ENCODE measurements at places on chromosomes 7 and 10.

DNA sequence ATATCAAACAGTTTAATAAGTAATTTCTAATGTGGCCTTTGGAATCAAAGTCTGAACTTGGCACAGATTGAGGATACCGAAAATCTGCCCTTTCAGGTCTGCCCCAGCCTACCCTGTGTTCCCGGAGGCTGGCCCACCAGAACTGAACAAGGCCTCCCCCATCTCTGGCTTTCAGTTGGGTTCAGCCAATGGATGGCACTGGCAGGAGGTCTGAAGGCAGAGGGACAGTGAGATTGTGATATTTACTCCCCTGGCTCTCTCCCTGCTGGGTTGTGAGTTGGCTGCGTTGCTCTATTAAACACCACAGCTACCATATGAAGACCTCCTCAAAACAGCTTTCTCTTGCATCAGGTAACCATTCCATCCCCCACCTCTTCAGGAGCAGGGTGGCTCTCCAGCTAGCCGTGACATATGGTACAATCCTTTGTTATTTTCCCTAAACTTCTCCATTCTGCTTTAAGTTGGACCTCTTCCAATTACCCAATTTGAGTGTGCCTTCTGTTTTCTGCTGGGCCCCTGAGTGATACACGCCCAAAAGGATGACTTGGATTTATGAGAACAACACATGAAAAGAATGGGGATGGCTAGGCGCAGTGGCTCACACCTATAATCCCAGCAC lies 28.1 kb downstream of the DNMBP start:
- H3K4me1 ChIP-seq = peaks cover 13% of the 10 kb centered on the region
- H3K27me3 ChIP-seq = no peaks in the 10 kb centered on the region
- no peaks in the 10 kb centered on the region for H3K36me3 ChIP-seq
- no peak overlapping the region for H3K27ac ChIP-seq
- H3K4me3 ChIP-seq = no peak overlapping the region

DNA sequence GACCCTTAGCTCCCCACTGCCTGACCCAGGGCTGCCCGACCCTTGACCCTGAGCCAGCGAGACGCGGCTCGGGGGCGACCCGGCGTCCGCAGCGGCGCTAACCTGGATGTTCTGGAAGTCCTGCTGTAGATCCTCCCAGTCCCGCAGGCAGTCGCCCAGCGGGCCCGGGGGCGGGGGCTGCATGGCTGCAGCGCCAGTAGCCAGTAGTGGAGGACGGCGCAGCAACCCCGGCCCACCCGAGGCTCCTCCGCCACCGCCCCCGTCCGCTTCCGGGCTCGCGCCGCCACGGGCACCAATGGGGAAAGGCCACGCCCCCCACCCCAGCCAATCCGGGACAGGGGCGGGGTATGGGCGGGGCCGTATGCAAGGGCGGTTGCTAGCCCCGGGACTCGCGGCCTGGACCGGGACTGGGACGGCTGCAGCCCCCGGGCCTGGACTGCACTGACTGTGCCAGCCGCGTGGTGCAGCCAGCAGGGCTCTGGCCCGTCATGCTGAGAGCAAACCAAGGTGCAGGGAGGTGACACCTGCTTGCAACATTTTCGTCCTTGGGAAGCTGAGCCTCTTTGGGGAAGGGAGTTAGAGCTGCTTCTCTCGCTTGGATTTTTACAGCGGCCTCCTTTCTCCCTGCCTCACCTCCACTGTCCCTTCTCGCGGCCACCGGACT lies at the start of gene TMEM120A:
Gene TMEM120A, minus strand, starts transcription at position 208 of the 664 bp plus-strand sequence. Its CDS starts 25 bp downstream, at position 183.
- H3K27ac ChIP-seq = no peak within 1 kb of the TSS
- peak within 1 kb of the TSS; percentile 69 for H3K4me3 ChIP-seq
- no peaks in the 10 kb centered on the region for H3K27me3 ChIP-seq
- peak; percentile 95 for DNase-seq
- H3K36me3 ChIP-seq = peaks cover 32% of the 10 kb centered on the region

DNA sequence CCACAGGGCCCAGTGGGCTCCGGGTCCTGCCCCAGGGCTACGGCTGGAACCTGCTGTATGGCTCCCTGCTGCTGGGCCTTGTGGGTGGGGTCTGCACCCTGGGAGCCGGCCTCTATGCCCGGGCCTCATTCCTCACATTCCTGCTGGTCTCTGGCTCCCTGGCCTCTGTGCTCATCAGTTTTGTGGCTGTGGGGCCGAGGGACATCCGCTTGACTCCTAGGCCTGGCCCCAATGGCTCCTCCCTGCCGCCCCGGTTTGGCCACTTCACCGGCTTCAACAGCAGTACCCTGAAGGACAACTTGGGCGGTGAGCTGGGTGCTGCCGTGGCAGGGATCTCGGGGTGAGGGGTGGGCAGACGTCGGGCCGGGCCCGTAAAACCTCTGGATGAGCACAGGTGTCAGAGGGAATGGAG lies 4.4 kb downstream of the SLC12A9 start:
- H3K4me3 ChIP-seq = no peak overlapping the region
- H3K36me3 ChIP-seq = peaks cover 28% of the 10 kb centered on the region
- no peak for DNase-seq
- H3K27ac ChIP-seq = no peak overlapping the region
- H3K27me3 ChIP-seq = no peaks in the 10 kb centered on the region
- H3K4me1 ChIP-seq = peaks cover 17% of the 10 kb centered on the region

GRCh38 chr7:101088069-101088425 lies 2.8 kb downstream of the TRIM56 start:
- no peak for DNase-seq
- peaks cover 41% of the 10 kb centered on the region for H3K4me1 ChIP-seq
- H3K27ac ChIP-seq = no peak overlapping the region
- no peaks in the 10 kb centered on the region for H3K27me3 ChIP-seq

DNA sequence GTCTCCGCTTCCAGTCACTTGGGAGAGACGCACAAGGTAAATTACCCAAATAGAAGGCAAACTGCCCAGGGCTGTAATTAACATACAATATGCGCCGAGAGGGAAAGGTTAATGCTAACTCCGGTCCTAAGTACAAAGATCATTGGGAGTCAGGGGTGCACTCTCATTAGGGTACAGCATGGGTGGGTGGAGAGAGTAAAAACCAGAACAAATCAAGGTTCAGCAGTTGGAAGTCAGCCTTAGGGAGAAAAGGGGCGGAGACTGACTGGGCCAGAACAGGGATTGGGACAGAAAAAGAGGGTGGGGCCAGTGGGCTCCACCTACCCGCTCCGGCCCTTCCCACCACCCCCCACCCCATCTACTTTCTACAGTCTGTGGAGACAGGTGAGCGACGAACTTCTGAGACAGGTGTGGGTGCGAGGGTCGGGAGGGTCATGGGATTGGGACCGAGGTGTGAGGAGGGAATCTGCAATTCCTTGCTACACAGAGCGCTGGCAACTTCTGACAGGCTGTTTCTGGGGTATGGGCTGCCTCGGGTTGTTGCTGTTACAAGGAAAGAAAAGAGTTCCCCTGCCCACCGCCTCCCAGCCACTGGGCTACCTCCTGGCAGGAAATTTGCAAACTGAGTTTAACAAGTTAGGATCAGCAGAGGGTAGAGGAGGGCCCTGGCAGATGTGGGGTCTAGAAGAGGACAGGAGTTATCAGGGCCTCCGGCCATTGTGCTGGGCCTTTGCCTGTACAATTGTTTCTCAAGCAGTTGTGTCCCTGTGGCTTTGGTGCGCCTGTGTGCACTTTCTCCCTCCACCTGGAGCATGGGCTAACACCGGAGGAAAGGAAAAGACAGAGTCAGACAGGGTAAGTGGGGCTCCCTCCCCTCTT lies at the start of gene TMEM139:
Gene TMEM139, plus strand, starts transcription at position 368 of the 879 bp plus-strand sequence. CDS start 1,000 bp downstream, outside the sequence.
- H3K27me3 ChIP-seq = no peaks in the 10 kb centered on the region
- peaks cover 51% of the 10 kb centered on the region for H3K4me1 ChIP-seq
- H3K27ac ChIP-seq = no peak within 1 kb of the TSS
- no peak for DNase-seq
- H3K36me3 ChIP-seq = peaks cover 20% of the 10 kb centered on the region

GRCh38 chr7:26035552-26035951 lies 116.4 kb upstream of the NFE2L3 start:
- DNase-seq = no peak
- no peak overlapping the region for H3K4me3 ChIP-seq
- H3K4me1 ChIP-seq = peaks cover 7% of the 10 kb centered on the region
- H3K36me3 ChIP-seq = no peaks in the 10 kb centered on the region
- H3K27ac ChIP-seq = no peak overlapping the region

- no peak for DNase-seq
- H3K27ac ChIP-seq = no peak overlapping the region
- H3K4me3 ChIP-seq = no peak overlapping the region
- no peaks in the 10 kb centered on the region for H3K27me3 ChIP-seq
- peaks cover 16% of the 10 kb centered on the region for H3K4me1 ChIP-seq
Measured at GRCh38 chr10:103653581-103654037, 160.1 kb downstream of the NEURL1 start.

DNA sequence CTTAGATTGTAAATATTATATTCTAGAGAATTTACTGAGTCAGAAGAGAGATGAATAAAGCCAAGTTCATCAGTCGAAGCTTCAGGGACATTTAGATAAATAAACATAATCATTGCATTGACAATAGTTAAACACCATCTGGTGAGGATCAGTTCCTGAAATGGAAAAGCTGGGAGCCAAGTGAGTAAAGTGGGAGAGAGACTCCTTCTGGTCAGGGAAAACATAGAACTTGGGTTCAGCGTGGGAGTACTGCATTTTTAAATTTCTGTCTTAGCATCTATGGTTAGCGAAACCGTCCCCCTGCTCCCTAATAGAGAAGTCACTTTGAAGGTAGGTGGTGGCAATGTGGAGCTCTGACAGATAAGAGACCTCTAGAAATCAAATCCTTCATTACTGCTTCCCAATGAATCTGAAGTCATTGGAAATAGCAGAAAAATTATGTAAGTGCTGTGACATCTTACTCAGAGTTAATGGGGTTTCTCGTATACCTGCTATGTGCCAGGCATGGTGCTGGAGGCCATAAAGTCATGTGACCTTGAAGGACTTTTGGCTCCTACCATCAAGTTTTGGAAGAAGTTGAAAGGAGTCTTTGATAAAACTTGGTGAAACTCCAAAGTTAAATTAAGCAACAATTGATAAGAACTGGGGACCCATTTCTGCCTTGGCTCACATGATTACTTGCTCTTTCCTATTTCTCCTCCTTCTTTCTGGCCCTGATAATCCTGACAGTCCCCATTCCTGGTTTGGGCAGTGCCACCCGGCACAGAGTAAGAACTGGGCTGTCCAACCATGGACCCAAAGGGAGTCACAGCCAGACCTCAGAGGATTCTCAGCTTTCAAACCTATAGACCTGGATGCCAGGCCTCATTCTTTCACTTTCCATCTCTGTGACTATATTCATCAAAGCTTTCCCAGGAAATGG lies 211.2 kb downstream of the C7orf25 start:
- no peak overlapping the region for H3K4me3 ChIP-seq
- no peak for DNase-seq
- no peaks in the 10 kb centered on the region for H3K27me3 ChIP-seq
- H3K27ac ChIP-seq = no peak overlapping the region
- H3K4me1 ChIP-seq = no peaks in the 10 kb centered on the region

DNA sequence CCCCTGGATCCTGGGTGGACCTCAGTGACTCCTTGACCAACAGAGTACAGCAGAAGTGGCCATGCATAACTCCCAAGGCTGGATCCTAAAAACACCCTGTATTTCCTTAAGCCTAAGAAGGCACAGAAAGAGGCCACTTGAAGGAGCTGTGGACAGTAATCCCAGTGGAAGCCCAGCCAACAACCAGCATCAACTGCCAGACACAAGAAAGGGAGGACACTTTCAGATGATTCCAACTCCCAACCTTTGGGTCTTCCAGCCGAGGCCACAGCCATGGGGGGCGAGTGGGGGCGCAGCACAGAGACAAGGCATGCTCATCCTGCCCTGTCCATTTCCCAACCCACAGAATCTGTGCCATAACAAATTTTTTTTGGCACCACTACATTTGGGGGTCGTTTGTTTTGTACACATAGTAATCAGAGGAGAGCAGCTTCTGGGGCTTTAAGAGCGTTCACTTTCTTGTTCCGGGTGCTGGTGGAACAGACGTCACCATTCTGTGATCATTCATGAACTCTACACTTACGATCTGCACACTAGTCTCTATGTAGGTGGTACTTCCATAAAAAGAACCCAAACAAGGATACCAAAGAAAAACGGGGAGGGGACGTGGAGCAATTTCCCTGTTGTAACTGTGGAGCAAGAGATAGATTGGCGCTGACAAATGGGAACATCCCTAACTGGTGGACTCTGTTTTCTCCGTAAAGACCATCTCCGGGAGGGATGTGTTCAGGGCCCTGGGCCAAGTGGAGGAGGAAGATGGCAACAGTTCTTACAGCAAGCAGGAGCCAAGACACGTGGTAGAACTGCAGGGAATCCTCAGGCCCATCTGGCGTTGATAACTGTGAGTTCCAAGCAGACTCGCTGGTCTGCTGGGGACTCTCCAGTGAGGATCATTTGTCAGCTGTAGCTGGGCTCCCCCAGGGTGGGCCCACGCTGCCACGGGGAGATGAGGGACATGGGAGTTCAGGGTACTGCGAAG lies 6.0 kb upstream of the SLC29A3 start:
- no peaks in the 10 kb centered on the region for H3K36me3 ChIP-seq
- DNase-seq = no peak
- no peak overlapping the region for H3K27ac ChIP-seq
- H3K27me3 ChIP-seq = peaks cover 18% of the 10 kb centered on the region
- peaks cover 11% of the 10 kb centered on the region for H3K4me1 ChIP-seq
- H3K4me3 ChIP-seq = no peak overlapping the region

Measured in activated CD4-positive, alpha-beta memory T cell treated with anti-CD3 and anti-CD28 coated beads, Interleukin-2, amount 10 ng/mL, durations not matched to agents 7 days and 5 days (primary cell).